ENCODE measurements at places on chromosomes 6 and 20.

DNA sequence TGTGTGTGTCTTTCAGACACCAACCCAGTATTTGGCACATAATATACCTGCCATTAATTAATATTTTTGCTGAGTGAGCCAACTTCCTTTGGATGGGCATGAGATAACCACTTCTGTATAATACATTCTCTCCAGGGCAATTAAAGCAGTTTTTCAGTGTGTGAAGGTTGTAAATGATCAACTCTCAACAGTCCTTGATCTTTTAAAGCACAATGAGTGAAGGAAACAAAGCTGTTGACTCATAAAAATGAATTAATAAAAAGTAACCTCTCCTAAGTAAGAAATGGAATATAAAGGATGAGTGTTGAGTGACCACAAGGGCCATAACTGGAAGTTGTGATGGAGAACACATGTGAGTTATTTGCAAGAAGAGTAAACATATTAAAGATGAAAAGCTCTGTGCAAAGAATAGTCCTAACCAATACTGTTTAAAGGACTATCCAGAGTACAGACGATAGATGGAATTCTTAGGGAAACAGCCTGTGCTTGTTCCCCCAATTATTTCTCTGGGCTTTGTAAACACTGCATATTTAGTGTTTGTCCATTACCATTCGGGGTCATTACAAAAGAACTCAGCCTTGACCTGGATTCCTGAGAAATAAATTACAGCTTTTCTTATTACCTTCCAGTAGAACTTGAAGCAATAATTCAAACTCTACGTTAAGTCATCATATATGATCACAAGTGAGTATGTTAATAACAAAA, 446.2 kb downstream of the PLCB1 start:
- DNase-seq: no peak

DNA sequence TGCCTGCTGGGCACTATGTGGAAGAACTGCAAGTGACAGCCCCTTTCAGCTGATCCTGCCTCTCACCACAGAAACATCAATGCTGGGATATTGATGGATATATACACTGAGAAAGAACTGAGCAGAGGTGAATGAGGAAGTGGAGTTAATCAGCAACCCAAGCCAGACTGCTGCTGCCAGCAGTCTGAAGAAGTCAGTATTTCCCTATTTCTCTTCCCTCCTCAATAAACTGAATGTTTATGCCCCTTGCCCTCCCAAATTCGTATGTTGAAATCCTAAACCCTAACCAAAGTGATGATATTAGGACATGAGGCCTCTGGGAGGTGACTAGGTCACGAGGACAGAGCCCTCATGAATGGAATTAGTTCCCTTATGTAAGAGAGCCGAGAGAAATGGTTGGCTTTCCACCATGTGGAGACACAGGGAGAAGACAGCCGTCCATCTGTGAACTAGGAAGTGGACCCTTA, 76.3 kb downstream of the CDK19 start:
- DNase-seq: no peak

GRCh38 chr20:63087872-63088680, 81.3 kb upstream of the BHLHE23 start:
- DNase-seq: no peak

GRCh38 chr20:50274570-50275430, 84.2 kb downstream of the CEBPB start:
- DNase-seq: no peak

- no peak for DNase-seq
These were observed 3.7 kb upstream of the BEND3 start for GRCh38 chr6:107118976-107119375.

DNA sequence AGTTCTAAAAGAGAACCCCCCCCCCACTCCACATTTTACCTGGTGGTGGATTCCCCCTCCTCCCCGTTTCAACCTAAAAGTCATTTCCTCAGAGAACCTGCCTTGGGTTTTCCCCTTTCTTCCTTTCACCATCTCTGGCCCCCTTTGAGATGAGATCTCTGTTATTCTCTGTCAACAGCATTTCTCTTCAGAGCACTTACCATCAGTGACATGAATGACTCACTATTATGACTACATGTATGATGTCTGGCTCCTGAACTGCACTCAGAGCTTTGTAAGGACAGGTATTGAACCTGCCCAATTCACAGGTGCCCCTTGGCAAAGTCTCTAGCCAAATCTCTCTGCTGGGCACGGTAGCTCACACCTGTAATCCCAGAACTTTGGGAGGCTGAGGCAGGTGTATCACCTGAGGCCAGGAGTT, 61.4 kb upstream of the JARID2 start:
- no peak for DNase-seq

GRCh38 chr6:47353871-47354270, 44.2 kb upstream of the TNFRSF21 start:
- no peak for DNase-seq

- DNase-seq: no peak
These were observed 211.0 kb upstream of the ARG1 start for GRCh38 chr6:131362070-131362469.

DNA sequence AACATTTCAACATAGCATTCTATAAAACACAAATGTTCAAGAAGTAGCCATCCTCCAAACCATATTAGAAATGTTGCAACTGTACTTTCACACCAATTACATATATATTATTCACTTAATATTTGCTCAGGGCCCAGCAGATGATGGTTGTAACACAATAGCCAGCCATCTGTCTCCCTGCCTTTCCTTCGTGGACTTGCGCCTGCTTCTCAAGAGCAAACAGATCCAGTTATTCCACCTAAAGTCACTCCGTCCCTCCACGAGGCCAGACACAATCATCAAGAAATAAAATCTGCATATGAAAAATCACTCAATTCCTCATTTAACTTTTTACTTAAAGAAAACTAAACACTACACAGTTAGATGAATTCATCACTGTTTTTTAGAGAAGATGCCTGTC, 160.4 kb downstream of the RALGAPA2 start:
- no peak for DNase-seq

- no peak for DNase-seq
These were observed 244.4 kb downstream of the SAMD5 start for GRCh38 chr6:147752689-147753403.

- no peak for DNase-seq
These were observed 952.9 kb upstream of the EPHA7 start for GRCh38 chr6:94372229-94372628.

- DNase-seq: no peak
These were observed 129.5 kb downstream of the MMUT start for GRCh38 chr6:49333345-49334125.

DNA sequence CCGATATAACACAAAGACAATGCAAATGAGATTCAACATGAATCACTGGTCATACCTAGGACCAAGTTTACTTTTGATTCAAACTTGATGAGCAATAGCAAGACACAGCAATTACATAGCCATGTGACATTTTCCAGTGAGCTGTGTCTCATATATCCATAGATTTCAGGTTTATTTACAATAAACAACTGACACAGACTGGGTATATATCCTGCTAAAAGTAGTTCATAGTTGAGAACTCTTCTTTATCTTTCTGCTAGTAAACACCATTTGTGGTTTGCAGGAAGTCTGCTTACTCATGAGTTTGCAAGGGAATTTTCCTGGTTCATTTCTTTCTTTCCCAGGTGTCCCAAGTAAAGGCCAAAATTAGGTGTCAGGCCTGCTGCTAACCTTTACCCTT, 343.4 kb downstream of the KIF16B start:
- no peak for DNase-seq

DNA sequence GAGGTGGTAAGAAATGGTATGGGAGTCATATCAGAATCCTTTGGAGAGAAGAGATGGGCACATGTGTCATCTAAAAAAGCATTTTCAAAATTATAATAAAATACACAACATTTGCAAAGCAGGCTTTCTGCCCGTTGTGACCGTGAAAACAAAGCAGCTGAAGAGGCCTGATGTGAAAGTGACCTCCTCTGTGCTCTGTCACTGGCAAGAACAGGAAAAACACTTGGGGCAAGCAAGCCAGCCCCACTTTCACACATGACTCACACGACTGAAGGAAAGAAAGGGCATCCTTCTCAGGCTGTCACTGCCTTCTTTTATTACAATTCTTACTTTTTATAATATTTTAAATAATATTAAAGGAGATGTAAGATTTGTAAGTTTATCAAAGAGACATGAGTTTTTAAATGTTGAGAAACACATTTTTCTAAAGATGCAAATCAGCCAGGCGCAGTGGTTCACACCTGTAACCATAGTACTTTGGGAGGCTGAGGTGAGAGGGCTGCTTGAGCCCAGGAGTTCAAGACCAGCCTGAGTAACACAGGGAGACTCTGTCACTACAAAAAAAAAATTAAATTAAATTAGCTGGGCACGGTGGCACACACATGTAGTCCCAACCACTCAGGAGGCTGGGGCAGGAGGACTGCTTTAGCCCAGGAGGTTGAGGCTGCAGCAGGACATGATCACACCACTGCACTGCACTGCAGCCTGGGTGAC, 143.7 kb downstream of the BTBD9 start:
- DNase-seq: no peak

DNA sequence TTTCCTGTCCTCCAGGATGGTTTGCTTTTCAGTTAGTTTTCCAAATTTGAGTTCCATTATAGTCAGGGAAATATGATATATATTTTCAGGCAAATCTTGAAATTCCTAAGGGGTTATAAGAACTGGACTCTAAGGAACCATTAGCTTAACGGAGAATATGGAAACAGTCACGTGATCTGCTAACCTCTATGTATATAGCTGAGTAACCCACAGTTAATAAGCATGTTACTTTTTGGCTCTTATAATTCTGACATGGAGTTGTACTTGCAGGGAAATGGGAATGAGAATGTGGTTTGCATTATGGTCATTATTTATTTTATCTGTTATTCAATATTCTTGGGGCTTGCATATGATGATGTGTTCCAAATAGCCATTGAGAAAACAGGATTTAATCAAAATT, 23.3 kb downstream of the SOBP start:
- no peak for DNase-seq

DNA sequence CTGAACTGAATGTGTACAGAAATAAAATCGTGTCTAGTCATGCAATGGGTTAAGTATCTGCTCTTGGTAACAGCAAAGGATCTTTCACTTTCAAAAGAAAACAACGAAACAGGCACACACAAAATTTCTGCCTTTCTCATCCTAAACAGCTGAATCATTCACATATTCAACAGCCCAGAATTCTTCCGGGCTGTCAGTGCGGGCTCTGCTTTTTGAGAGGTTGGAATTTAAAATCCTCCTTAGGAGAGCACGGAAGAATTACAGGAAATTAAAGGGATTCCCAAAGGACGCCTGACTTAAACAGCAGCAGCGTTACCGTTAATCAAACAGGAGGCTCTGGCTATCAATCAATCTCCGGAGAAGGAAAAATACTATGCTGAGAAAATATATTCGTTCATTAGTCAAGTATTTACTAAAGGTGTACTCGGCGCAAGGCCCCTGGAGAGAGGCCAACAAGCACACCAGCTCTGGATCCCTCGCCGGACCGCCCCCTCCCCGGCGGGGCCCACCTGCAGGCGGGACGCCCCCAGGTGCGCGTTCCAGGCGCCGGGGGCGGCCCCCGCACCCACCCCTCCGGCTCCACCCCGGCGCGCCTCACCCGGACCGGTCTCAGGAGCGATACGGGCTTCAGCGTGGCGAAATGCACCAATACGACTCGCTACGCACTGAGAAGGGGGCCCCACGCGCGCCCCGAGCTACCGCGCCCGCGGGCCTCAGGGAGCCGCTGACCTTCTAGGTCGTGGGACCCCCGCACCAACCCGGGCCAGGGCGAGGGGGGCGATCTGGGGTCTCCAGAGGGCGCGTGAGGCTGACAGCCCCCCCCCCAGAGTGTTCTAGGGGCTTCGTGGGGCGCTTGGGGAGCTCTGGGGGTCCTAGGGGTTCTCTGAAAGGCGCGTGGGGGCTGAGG, 1.0 kb downstream of the NAPB start:
- DNase-seq: peak; percentile 57

All from left hindlimb (tissue), 1 donor.